ENCODE measurements at places on chromosomes 5 and 9.

DNA sequence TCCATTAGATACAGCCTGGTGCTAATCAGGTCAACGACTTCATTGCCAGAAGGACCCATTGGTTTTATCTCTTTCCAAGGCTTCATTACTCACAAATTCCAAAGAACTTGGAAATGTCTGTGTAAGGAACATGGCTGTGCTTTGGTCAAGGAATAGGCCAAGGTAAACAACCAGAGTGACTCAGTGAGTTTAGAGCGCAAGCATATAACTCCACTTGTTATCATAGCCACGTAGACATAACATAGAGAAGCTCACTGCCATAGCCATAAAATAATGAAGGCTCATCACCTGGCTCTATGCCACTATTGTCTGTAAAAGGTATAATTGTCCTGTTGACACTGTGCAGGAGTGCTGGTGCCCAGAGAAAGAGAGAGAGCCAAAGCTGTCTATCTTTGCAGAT lies 139.3 kb upstream of the PLCXD3 start:
- DNase-seq = no peak

DNA sequence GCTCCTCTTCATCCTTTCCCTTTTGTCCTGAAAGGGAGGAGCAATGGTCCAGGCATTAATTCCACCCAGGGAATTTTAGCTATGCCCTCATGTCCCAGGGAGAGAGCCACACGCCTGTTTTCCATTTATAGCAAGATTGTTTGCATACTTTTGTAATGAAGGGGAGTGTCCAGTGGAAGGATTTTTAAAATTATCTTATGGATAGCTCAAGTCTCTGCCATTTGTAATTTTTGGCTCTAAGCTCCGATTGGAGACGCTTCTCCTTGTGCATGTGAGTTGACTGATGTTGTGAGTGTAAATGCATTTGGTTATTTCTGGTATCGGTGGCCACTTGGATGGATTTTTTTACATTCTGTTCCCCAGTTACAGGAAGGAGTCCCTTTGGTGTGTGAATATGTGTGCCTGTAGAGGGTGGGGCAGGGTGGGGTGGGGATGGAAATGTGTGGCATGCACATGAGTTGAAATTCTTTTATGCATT lies 7.2 kb upstream of the RPL26L1 start:
- DNase-seq = no peak

GRCh38 chr5:74935752-74936091 lies 69.5 kb upstream of the FAM169A start:
- DNase-seq = no peak

GRCh38 chr5:133890314-133890713 lies 78.1 kb downstream of the C5orf15 start:
- no peak for DNase-seq

Measured in naive thymus-derived CD8-positive, alpha-beta T cell (primary cell).